ENCODE measurements at places on chromosomes 16 and 17.

GRCh38 chr16:88764913-88765349, 20.1 kb downstream of the PIEZO1 start:
- ATAC-seq, result no peak

GRCh38 chr16:19710191-19710908, 7.7 kb downstream of the KNOP1 start:
- ATAC-seq, result no peak

DNA sequence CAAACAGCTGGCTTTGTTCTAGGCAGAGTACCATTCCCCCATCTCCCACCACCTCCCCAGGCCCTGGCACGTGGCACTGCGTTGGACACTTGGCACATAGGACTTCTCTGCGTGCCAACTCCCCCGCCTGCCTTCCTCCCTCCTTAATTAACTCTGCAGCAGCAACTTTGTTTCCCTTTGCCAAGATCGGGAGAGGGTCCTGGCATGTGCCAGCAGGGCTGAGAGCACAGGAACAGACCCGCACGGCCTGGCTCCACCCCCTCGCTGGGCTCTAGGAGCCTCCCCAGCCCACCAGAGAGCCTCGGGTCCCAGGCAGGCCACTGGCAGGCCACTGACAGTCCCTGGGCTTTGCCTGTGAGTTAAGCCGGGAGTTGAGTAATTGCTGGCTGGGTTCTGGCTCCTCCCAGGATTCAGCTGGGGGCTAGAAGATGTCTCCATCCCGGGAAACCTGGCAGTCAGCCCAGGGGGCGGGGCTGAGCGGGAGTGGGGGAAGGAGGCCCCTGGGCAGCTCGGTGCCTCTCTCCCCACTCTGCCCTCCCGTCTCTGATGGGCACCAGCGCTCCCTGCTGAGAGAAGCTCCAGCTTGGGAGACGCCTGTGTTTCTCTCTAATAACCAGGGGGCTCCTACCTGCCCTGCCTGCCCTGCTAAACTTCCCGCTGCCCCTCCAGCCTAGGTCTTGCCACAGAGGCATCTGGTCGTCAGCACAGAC, 224.0 kb upstream of the TNRC6C start:
- no peak for ATAC-seq

DNA sequence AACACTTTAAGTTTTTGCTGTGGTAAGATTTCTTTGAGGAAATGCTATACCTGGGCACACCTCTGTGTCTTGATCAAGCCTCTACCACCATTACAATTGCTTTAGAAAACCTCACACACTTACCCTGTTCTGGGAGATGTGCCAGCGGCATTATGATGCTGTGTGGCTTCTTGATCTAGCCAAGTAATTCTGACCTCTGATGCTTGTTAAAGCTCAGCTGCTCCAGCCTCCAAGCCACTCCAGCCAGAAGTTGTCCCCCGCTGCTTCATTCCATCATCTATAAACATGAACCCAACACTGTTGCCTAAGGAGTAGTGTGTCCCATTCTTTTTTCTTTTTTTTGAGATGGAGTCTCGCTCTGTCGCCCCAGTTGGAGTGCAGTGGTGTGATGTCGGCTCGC, 60.1 kb downstream of the CYLD start:
- no peak for ATAC-seq

DNA sequence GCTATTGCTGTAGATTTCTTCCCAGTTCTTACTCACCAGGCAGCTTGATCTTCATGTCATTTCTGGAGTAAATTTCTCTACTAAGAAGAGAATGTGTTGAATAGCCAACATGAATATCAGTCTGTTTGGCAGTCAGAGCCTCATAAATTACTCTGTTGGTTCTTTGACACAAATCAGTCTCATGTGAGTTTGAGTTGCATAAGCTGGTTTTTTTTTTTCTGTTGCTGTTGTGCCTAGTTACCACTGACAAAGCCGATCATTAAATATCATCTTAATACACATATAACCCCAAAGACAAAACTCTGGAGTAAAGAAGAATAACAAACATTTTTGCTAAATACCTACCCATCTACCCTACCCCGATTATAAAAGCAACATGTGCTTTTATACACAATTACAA, 240.5 kb upstream of the KCNJ16 start:
- ATAC-seq, result no peak

DNA sequence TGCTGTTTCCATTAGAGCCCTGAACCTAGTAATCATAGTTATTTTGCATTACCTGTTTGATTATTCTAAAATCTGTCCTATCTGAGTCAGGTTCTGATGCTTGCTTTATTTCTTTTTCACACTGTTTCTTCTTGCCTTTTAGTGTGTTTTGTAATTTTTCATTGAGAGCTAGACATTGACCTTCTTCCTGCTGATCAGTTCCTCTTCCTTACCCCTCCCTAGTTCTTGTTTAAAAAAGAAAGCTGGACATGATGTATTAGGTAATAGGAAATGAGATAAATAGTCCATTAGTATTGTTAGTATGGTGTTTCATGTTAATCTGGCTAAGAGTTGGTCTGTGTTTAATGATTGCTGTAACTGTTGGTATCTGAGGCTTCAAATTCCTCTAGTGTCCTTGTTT, 13.4 kb downstream of the WWP2 start:
- no peak for ATAC-seq

DNA sequence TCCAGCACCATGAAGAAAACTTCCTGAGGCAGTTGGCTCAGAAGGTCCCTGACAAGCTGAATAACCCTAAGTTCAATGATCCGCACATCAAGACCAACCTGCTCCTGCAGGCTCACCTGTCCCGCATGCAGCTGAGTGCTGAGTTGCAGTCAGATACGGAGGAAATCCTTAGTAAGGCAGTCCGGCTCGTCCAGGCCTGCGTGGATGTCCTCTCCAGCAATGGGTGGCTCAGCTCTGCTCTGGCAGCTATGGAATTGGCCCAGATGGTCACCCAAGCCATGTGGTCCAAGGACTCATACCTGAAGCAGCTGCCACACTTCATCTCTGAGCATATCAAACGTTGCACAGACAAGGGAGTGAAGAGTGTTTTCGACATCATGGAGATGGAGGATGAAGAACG, 88.4 kb upstream of the SMURF2 start:
- ATAC-seq, result no peak

- no peak for ATAC-seq
Observed at GRCh38 chr16:19595043-19595767, 39.7 kb downstream of the VPS35L start.

GRCh38 chr16:85426806-85427205, 186.3 kb upstream of the GSE1 start:
- ATAC-seq, result no peak

GRCh38 chr16:57304169-57305061, 19.9 kb upstream of the PLLP start:
- no peak for ATAC-seq
